NCI-H446 treated with DMSO at 0.1 percent for 48 hours (cell line): ENCODE measurements at places on chromosomes 4 and X.

DNA sequence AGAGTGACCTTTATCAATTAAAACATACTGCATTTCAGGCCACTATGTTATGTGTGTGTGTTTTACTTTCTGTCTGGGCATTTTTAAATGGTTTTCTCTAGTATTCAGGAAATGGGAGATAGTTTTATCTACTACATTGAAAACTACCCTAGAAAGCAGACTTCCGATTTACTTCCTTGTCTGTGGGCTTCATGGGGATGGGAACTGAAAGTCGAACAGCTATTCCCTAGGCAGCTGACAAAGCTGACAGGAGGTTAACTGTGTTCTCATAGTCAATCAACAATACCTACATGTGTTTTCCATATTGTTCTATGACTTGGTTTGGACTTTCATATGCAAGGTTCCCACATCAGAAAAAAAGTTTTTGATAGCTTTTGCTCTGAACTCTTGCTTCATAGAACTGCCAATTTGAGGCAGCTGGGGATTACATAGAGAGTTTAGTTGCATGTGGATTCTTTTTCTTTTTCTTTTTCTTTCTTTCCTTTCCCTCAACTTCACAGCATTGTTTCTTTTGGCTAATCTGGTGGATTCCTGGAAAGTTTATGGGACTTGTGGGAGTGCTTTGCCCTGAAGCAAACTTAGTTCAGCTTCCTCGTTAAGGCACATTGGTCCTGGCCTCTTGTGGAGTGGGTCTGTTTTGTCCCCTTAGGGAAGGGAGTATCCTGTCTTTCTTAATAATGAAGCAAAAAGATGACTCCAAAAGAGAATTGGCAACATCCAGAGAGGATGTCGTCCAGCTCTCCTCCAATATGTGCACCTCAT, 327.1 kb upstream of the GIMD1 start:
- DNase-seq = no peak

GRCh38 chrX:106748377-106748776, 21.9 kb downstream of the RNF128 start:
- no peak for DNase-seq

- no peak for DNase-seq
These were observed 153.5 kb downstream of the CAMK2D start for GRCh38 chr4:113607998-113608397.

DNA sequence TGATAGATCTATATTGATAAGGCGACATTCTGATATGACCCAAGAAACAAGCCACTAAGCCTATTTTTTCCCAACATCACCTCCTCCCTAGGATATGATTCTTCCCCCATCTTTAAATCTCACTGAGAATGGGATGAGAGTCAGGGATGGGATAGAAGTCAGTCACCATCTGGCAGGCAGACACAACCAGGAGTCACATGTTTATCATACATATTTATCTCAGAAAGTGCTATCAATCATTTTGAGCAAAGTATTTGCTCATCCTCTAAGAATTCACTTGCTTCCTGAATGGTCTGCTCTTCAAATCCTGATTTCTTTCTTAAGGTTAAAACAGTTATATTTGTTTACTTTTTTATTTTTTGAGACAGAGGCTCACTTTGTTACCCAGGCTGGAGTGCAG, 20.3 kb downstream of the DNAAF6 start:
- peak; percentile 64 for DNase-seq

DNA sequence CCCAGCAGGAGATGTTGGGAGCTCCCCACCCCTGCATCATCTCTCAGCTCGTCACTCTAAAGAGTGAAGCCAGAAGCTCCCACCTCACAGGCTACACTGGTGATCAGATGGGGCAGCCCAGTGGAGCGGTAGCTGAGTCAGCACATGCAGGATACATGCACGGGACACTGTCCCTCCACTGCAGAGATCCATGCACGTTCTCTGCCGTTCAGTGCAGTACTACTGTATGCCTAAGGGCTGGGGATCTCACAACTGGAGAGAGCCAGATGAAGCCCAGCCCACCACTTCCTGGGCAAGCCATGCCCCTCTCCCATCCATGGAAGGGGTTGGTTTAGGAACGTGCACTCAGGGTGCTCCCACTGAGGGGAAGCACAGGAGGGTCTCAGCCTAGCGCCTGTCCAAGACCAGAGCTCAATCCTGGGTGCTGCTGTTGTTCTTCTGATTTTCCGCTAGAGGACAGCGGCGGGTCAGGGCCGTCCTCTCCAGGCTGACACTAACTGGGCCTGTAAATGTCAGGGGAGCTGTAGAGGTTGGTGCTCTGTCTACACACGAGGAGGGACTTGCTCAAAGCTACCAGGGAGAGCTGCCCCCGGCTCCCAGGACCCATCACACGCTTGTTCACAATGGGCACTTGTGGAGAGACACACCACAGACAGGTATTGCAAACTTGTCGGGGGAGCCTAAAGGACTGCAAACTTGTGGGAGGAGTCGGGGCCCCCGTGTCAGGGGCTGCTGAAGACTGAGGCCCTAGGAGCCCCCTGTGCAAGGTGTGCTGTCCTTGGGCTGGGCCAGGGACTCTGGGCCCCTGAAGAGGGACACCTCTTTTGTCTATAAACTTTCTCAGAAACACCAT, 18.2 kb upstream of the ABLIM2 start:
- DNase-seq = no peak
